SW480 (cell line): ENCODE measurements at places on chromosomes 6 and 20.

- DNase-seq = no peak
Measured at GRCh38 chr6:90179190-90180169, 117.2 kb downstream of the BACH2 start.

DNA sequence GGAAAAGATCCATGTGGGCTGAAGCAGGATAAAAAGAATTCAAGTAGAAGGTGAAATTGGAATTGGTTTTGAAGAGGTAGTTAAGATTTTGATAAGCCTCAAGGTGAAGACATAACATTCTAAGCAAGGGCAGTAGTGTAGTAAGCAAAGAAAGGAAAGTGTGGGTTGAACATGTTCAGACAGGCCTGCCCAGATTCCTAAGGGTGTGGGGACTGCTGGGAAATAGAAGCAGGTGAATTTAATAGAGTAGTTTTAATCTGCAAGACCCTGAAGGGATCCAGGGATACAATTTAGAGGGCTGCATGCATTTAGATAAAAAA is 19.1 kb downstream of the TAB2 start:
- no peak for DNase-seq

DNA sequence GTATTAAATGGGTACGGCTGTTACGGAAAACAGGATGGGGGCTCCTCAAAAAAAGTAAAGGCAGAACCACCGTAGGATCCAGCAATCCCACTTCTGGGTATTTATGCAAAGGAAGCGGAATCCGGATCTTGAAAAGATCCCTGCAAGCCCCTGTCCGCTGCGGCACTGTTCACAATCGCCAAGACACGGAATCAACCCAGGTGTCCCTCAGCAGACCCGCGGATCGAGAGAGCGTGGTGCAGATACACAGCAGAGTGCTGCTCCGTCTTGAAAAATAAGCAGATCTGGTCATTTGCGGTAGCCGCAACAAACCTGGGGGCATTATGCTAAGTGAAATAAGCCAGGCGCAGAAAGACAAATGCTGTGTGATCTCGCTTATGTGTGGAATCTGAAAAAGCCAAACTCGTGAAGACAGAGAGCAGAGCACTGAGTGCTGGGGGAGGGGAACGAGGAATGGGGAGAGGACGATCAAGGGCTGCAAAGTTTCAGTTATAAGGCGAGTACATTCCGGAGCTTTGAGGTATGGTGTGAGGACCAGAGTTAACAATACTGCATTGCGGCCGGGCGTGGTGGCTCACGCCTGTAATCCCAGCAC is 41.3 kb downstream of the NTSR1 start:
- no peak for DNase-seq

DNA sequence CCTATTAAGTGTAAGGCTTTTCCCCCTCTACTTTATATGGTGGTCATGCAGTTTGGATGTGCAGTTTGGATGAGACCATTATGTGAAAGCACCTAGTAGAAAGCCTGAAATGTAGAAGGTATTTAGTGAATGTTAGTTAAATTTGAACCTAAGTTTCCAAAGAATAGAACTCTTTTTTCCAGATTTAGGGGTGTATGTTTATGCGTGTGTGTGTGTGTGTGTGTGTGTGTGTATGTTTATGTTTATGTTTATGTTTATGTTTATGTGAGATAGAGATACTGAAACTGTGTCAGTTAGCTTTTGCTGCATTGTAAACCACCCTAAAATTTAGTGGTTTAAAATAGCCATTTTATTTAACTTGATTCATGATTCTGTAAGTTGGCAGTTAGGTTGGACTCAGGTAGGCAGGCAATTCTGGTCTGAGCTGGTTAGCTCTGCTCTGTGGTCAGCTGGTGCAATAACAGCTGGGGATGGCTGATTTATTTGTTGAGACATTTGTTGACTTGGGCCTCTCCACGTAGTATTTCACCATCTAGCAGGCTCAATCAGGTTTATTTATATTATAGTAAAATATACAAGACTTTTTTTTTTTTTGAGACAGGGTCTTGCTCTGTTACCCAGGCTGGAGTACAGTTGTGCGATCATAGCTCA is 54.0 kb downstream of the STK4 start:
- no peak for DNase-seq

- no peak for DNase-seq
Measured at GRCh38 chr6:1367771-1368170, 21.6 kb upstream of the FOXF2 start.

DNA sequence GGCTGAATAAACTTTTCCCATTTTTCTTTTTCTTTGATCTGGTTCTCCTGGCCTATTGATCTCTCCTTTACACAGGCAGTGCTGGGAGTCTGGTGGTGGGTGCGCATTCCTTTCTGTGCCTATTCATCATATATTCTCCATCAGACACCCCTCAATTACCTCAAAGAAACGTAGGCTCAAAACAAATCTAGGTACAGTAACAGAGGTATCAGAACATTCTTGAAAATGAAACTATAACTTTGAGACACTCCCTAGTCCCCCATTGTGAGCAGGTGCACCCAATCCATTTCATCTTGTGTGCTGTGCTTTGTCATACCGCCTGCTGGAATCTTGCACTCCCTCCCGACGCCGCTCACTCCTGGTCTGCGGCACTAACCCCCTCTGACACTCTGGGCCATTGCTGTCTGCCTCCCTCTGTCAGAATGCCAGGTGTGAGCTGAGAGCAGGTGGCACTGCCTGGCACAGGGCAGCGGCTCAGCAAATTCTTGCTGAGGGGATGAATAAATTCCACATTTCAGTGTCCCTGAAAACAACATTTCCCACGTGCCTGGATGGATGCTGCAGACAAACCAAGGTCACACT is 303.4 kb upstream of the EXOC2 start:
- DNase-seq = peak; percentile 93

DNA sequence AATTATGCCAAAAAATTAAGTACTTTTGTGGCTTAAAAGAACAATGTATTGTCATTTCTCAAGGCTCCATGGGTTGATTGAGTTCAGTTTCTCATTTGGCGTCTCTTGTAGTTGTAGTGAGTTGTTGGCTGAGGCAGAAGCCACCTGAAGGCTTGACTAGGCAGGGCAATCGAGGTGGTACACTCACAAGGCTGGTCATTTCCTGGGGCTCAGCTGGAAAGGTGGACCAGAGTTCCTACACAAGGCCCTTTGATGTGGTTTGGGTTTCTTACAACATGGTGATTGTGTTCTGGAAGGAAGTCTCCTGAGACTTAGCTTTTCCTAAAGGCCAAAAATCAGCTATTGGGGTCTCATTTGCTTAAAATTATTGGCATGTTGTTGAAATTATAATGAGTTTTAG is 22.6 kb downstream of the MAS1 start:
- peak; percentile 49 for DNase-seq

- DNase-seq = no peak
Measured at GRCh38 chr6:135568379-135568778, 70.8 kb upstream of the AHI1 start.

- no peak for DNase-seq
Measured at GRCh38 chr6:3233904-3234303, 6.5 kb upstream of the TUBB2B start.

- DNase-seq = no peak
Measured at GRCh38 chr20:13199279-13199678, 21.8 kb upstream of the ISM1 start.

DNA sequence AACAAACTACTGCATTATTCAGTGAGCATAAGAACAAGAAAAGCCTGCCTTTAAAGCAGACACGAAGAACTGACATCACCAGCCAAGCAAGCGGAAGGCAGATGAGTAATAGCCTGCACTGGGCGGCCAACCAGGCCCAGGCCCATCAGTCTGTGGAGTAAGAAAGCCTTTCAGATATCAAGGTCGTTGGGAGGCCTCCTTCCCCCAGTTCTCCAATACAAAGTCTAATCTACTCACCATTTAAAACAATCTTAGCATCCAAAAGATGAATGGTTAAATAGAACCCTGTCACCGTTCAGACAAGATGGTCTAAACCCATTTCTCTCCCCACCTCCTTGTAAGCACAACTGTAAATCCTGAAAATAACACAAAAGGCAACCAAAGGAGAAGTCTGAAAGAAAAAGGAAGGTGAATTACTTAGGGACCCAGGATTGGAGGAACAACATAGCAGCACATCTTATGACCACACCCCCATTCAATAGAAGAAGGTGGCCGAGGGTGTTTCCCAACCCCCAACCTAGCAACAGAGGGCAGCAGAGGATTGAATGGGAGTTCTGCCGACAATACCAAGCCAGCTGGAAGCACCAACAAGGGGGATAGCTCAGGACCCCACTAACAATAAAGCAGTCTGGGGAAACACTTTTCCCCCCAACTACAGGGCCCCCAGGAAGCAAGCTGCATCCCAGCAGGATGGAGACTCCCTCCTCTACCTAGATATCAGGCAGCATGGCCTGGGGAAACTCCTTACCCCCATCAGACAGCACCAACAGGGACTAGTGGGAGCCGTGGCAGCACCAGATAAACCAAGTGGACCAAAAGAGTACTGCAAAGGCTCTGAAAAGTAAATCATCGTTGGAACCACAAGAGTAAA is 67.9 kb downstream of the ZHX3 start:
- DNase-seq = peak; percentile 37

- DNase-seq = no peak
Measured at GRCh38 chr6:63705707-63706106, 70.1 kb downstream of the PHF3 start.

DNA sequence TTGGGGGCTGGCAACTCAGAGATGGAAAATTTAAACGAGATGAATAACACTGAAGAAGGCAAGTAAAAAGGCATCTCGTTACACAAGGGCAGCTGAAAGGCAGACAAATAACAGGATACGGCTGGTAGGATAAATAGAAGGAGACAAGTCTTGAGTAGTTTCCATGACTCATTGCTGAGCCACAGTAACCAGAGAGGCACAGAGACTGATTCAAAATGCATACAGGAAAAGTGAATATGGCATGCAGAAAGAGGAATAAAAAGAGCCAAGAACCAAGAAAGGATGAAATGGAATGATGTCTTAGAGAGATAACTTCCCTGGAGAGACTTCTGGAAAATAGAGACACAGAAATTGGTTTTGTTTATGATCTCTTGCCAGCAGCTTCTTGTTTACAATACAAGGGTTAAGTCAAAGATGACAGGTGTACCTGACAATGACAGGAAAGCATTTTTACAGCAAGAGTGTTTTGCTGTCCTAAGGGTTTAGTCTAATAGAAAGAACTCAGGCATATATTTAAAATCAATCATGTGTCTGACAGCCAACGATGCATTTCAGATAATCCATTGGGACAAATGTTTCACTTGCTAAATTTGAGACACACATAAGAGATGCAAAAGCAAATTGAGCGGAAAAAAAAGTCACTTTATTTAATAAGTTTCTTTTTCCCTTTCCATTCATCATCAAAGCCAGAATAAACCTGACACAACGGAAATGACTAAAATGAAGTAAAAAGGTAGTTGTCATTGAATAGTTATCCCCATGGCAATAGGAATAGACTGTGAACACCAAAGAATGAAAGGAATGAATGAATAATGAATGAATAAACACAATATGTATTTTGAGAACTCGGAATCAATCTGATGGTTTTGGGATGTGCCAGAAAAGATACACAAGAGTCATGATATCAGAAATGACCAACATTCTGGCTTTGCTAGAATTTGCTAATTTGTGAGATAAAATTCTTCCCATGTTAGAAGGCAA is 68.0 kb upstream of the KCNQ5 start:
- no peak for DNase-seq
